ENCODE measurements at places on chromosomes 1 and 21.

DNA sequence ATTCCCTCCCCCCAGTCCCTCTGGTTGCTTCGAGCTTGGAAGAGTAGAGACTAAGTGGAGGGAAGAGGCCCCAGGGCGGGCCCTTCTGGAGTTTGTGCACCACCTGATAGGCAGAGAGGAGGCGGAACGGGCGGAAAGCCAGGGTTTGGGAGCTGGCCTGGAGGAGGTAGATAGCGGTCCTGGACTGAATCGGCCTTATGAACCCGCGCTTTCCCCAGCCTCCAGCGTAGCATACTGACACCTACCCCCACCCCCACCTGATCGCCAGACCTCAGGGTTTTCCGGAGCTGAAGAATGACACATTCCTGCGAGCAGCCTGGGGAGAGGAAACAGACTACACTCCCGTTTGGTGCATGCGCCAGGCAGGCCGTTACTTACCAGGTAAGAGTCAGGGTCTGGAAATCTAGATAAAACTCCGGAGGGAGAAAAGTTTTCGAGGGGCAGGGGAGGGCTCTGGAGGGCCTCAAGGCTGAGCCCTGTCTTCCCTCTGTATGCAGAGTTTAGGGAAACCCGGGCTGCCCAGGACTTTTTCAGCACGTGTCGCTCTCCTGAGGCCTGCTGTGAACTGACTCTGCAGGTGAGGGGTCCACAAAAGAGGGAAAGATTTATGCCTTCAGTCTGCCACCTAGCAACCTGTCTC lies 705 bp downstream of the UROD start:
- DNase-seq = no peak

DNA sequence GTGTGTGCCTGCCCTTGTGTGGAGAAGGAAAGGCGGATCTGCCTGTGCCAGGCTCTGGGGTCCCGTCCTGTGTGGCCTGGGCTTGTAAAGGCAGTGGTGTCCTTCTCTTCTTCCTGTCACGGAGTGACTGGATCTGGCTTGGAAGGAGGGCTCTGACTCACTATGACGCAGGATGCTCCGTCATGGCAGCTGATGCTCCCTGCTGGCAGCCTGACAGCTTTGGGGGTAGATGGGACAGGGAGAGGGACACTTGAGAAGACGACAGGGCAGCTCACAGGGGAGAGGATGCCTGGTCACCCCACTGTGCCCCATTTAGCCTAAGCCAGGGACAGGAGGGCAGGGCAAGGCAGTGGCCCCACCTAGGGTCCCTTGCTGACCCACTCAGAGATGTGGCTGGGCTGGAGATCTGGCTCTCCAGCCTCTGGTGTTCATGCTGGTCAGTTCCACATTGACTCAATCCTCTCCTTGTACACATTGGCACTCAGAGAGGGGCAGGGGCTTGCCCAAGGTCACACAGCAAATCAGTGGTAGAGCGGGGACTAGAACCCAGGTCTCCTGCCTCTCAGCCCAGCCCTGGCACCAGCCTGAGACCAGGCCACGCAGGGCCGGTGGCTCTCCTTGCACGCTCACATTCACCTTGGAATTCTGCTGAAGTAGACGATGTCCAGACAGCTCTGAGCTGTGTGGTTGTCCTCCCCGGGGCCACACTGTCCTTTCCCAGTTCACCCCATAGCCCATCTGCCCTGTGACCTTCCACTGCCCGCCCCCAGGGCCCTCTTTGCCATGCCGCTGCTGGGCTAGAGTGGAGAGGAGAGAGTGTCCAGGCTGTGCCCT lies 2.8 kb upstream of the FAM131C start:
- no peak for DNase-seq

DNA sequence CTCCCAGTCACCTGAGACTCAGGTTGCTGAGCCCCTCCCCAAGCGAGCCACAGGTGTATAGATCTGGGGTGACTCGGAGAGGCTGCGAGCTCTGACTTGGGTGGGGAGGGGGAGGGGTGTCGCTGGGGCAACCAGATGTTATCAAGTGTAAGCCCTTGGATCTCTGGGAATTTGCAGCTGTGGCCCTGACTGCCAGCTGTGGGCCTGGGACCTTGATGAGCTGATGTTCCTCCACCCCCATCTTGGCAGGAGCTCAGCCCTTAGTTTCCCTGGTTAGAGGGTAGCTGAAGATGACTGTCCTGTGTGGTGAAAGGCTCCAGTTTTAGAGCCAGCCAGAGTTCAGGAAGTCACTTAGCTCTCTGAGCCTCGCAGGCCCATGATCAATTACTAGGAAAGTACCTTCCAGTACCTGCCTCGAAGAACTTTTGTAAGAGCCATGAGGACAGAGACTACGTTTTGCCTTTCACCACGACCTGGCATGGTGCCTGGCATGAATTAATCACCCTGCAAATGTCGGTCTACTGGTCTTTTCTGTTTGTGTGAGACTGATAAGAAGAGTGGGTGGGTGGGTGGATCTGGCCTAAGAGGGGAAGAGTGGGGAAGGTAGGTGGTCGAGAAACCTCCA lies 55.8 kb downstream of the YARS1 start:
- no peak for DNase-seq

GRCh38 chr1:23657659-23658275 lies 33.8 kb upstream of the RPL11 start:
- DNase-seq = no peak

- no peak for DNase-seq
These were observed 13.4 kb downstream of the CATSPER4 start for GRCh38 chr1:26203642-26204318.

GRCh38 chr1:17957588-17958267 lies 149.9 kb upstream of the IGSF21 start:
- no peak for DNase-seq

DNA sequence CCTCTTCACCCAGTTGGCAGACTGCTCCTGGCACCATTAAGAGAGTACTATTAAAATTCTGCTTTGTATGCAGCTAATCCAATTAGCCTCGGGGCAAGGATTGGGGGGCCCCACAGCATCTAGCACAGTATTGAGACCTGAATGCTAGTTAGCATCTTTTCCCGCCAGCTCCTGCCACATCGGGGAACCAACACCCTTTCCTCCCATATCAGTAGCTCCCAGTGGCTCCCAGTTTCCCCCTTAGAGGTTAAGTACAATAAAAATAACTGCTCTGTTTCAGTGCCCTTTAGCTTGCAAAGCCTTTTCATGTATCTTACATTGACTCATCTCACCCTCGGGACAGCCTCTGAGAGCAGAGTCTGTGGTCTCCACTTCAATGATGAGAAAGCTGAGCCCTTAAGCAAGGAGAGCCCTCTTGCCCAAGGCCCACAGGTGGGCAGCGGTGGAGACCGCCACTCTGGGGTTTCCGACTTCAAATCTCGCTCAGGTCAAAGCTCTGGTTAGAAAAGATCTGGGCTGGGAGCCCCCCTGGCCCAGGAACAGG lies 4.2 kb upstream of the PMVK start:
- no peak for DNase-seq

DNA sequence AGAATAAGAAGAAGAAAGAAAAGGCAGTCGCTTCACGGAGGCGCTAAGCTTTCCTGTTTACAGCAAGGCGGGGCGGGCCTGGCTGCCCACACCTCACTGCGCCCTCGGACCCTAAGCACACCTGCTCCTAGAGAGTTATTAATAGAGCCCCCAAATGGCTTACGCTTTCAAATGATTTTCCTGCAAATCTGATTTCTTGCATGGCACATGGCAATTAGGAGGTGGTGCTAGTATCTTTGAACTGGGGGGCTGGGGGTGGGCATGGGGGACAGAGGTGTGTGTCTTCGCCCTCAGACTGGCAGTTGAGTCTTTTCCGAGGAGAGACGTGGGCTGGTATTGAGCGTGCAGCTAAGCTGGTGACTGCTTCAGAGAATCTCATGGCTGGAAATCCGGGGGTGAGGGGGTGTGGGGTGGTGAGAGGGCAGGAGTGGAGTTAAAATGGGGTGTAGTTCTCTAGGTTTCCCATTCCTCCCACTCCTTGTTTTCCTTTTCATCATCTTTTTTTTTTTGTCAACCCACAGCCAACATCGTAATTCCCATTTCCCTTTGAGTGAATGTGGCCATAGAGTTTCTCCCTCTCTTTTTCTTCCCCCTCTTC lies 1.3 kb downstream of the S1PR1 start:
- no peak for DNase-seq

Data from cortex of kidney (tissue), 1 donor.